ENCODE measurements at places on chromosomes 11 and 22.

GRCh38 chr11:118338637-118339061 lies 3.9 kb downstream of the CD3D start:
- no peak for DNase-seq

GRCh38 chr11:46117842-46118241 lies 3.4 kb downstream of the PHF21A start:
- no peak for DNase-seq

- DNase-seq: no peak
These were observed 14.5 kb upstream of the BBOX1 start for GRCh38 chr11:27025957-27026733.

DNA sequence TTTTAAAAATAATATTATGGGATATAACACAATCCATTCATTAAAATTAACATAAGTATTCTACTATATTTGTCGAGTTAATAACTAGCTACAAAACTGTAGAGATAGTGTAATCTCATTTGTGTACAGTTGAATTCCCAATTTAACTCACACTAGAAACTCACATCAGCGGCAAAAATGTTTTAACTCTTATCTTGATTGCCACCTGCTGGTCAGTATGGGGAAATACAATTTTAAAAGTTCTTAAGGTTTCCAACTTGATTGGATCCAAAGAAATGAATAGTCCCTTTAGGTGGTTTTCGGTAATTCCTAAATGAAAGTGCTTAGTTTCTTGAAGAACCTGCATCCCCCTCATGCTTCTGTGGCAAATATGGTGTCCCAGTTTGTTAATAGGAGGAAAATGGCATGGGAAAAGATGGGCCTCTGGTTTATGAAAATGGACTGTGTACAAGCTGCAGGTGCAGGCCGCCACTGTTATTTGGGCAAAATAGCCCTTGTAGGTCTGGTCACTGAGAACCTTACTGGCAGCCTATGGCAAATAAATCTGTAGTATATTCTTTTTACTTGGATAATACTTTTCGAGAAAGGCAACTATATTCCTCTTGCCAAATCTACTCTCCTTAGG lies 33.7 kb upstream of the SLC17A6 start:
- DNase-seq: no peak

GRCh38 chr11:118265954-118266353 lies 1.9 kb upstream of the MPZL2 start:
- no peak for DNase-seq

- DNase-seq: no peak
These were observed 134.3 kb downstream of the ELP4 start for GRCh38 chr11:31643857-31644256.

DNA sequence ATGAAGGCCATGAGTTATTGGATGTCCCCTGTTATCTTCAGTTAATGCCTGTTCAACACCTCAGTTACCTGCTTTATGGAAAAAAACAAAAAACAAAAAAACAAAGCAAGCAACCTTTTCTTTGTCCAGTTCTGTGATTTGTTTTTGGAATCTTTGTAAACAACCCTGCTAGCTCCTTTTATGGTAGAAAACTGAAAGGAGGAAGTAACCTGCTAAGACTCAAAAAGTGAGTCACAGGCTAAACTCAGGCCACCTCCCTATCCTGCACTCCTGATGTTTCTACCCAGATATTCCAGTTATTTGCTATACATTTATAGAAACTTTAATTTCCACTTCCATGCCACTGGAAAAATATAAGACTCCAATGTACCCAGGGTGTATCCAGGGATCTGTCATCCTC lies 20.6 kb upstream of the TLCD5 start:
- no peak for DNase-seq

DNA sequence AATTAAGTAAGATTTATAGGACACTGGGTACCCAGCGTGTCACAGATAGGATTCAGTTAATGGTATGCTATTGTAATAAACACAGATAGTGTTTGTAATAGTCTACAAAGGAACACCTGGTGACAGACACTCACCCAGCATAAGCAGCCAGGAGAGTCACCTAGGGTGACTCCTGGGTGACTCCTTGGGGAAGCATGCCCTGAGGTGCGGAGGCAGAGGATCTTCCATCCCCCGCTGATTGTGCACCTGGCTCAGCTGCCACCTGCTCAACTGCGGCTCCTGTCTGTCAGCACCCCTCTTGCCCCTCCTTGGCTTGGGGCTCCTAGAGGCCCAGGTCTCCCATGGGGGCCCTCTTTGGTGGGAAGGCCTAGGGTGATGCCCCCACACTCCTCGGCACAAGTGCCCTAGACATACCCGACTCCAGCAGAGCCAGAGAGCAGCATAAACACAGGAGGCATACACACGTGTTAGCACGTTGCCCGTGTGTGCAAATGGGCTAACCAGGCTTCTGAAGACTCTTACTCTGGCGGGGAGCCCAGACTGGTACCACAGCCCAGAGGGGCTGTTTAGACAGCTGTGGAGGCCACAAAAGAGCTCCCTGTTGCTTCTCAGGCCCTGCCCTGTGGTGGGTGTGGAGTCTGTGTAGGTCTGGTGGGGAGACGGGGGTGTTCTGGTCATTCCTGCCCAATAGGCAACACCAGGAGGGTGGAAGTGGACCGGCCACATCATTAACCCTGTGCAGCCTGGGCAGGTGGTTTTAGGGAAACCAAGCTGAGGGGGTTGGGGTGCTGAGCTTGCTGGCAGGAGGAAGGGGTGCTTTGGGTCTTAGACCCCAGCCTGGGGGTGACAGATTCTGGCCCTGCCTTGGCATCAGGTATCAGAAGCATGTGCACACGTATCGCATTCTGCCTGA lies 3.0 kb downstream of the INPPL1 start:
- peak; percentile 64 for DNase-seq

DNA sequence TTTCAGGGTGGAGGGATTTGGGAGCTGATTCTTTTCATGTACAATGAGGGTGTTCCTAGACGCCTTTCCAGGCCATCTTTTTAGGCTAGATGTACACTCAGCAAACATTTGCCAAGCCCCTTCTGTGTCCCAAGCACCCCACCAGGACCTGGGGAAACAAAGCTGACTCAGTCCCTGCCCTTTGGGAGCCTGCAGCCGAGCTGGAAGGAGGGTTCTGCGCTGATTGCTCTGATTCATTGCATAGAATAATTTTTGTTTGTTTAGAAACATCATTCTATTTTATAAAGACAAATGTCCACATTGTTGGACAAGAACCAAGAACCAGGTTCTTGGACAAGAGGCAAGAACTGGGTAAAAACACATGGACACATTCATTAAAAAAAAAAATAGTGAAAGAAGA lies 16.7 kb downstream of the TP53AIP1 start:
- DNase-seq: no peak

DNA sequence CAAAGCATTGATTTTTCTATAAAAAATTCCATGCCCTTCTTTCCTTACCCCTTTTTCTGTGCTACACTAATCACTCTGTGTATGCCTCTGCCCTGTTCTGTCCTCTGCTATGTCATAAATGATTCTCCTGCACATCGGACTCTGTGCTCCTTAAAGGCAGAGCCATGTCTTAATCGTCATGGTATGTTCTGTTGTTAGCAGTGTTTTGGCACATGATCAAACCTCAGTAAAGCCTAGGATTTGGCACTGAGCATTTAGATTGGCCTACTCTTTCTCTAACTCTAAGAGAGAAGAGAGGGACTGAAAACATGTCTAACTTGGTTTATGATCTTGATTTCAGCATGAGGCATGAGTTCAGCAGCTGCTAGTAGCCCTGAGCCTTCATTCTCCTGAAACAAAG lies 266.9 kb downstream of the AASDHPPT start:
- no peak for DNase-seq

DNA sequence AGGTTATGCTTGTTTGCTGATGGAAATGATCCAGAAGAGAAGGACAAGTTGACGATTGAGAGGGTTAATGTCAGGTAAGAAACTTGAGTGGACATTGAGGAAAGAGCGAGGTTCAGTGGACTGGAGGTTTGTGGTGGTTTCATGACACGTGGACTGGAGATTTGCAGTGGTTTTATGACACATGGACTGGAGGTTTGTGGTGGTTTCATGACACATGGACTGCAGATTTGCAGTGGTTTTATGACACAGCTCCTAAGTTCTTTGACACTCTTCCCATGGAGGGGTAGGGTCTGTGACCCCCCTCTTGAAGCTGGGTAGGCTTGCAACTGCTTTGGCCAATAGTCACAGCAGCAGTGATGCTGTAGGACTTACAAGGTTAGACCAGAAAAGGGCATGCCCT lies 5.4 kb upstream of the MAPK8IP2 start:
- DNase-seq: no peak

- DNase-seq: no peak
These were observed 798.1 kb upstream of the LRRC4C start for GRCh38 chr11:42257534-42257933.

DNA sequence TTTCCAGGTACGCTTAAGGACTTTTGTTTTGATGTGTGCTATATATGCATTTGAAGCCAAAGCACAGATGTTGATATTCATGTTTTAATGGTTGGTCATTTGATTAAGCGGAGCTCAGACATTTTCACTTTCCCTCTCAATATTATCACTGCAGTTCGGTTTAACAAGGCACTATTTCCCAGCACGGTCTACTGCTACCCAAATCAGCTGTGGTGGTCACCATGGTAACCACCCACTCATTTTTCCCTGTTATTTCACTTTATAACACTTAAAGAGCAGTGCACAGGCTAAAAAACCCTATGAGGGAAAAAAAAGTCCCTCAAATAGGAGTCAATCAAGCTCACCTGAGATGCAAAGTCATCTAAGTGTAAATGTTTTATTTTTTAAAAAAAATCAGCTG lies 439.6 kb upstream of the CCDC90B start:
- no peak for DNase-seq

GRCh38 chr11:75325713-75326438 lies 25.6 kb downstream of the ARRB1 start:
- DNase-seq: no peak

- DNase-seq: no peak
These were observed 765.1 kb downstream of the KCNA4 start for GRCh38 chr11:29251738-29252137.

- no peak for DNase-seq
These were observed 30.5 kb downstream of the CHKA start for GRCh38 chr11:68090706-68091105.

GRCh38 chr11:57269571-57270021 lies 32.5 kb upstream of the APLNR start:
- DNase-seq: no peak

- peak; percentile 75 for DNase-seq
These were observed at the start of gene POLD3 for GRCh38 chr11:74592441-74593362. POLD3 (plus strand) TSS chr11:74592582; CDS start chr11:74592659, 77 bp downstream.

DNA sequence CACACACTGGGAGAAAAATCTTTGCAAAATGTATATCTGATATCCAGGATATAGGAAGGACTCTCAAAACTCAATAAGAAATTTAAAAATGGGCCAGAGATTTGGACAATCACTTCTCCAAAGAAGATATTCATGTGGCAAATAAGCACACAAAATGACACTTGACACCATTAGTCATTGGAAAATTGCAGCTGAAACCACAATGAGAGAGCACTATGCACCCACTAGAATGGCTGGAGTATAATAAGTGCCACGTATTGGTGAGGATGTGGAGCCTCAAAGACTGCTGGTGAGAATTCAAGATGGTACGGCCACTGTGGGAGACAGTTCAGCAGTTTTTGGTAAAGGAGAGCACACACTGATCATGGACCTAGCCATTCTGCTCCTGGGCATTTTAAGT lies 12.8 kb upstream of the OSBPL5 start:
- no peak for DNase-seq

GRCh38 chr11:77065878-77066228 lies 918 bp upstream of the CAPN5 start:
- no peak for DNase-seq

- DNase-seq: no peak
These were observed 26.9 kb upstream of the HTR3A start for GRCh38 chr11:113947994-113948393.

DNA sequence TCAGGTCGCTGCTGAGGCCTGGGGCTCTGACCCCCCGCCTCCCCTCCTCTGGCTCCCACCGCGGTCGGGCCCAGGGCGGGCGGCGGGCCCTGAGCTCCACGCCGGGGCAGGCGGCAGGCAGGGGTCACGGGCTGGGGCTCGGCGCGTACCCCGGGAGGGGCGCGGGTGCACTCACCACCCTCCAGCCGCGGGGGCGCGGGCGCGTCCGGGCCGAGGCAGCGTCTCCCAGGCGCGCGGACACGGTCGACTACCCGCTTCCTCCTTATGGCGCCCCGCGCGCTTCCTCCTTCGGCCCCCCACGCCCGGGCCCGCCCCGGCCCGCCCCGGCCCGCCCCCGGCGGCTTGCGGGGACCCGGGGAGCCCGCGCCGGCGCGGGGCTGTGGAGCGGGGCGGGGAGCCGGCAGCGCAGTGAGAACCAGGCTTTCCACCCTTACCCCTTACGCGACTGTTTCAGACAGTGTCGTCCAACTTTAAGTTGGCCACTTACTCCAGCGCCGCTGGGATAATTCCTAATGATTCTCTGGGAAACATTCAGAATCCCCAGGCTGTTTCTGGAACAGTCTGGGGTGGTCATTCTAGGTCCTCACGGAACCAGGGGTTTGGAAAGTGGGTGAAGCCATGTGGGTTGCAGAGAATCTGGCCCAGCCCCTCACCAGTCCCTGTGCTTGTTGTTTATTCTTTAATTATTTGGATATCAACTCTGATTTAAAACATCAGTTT lies at the start of gene BID:
TSS of gene BID (minus strand) at position 264 of the 720 bp plus-strand sequence. CDS start 24,353 bp downstream, outside the sequence.
- no peak for DNase-seq

- no peak for DNase-seq
These were observed 30.5 kb upstream of the GCAT start for GRCh38 chr22:37777122-37777687.

- DNase-seq: peak; percentile 77
These were observed 50.6 kb upstream of the DEUP1 start for GRCh38 chr11:93279851-93280347.

- no peak for DNase-seq
These were observed 60.2 kb downstream of the PDHX start for GRCh38 chr11:34976496-34977088.

DNA sequence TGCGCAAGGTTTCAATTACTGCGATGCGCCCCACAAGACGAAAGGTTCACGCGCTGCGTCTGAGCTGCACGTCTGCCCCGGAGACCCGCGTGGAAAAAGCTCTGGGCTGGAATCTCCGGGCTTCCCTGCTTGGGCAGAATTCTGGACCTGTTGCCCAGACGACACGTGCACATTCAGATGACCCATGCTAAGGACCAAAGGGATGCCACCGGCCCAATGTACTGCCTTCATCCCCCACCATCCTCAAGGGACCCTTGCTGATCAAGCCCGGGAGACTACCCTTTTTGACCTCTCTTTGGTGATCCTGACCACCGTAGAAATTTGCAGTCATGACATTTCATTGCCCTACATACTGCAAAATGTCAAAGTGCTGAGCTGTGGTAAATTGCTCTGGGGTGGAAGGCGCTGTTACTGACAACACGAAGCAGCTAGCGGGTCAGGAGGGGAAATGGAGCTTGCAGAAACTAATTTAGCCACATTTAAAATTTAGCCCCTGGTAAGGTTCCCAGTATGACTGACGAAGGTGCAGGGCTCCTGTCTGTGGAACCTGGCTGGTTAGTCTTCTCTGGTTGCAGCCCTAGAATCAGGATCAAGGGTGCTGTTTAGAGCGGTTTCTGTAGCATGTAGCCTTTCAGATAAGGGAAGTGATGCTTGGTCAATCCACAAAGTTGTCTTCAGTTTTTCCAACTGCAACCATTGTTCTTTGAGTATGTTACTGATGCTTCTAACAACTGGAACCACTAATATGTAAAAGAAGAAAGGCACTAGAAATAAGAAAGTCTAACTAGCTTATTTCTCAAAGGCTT lies 81.9 kb downstream of the PRR5L start:
- no peak for DNase-seq

GRCh38 chr11:34358728-34359547 lies 1.1 kb upstream of the ABTB2 start:
- peak; percentile 60 for DNase-seq

All from NCI-H187 (cell line).